ENCODE measurements at places on chromosomes 2 and 18.

- DNase-seq, result no peak
These were observed 40.4 kb upstream of the MAL start for GRCh38 chr2:94984964-94985575.

GRCh38 chr18:11134940-11135339 is 14.4 kb downstream of the PIEZO2 start:
- DNase-seq, result no peak

GRCh38 chr18:8706791-8707555 is 1.6 kb downstream of the MTCL1 start:
- DNase-seq, result no peak

- no peak for DNase-seq
These were observed 199.1 kb upstream of the NXPH2 start for GRCh38 chr2:138979131-138979785.

DNA sequence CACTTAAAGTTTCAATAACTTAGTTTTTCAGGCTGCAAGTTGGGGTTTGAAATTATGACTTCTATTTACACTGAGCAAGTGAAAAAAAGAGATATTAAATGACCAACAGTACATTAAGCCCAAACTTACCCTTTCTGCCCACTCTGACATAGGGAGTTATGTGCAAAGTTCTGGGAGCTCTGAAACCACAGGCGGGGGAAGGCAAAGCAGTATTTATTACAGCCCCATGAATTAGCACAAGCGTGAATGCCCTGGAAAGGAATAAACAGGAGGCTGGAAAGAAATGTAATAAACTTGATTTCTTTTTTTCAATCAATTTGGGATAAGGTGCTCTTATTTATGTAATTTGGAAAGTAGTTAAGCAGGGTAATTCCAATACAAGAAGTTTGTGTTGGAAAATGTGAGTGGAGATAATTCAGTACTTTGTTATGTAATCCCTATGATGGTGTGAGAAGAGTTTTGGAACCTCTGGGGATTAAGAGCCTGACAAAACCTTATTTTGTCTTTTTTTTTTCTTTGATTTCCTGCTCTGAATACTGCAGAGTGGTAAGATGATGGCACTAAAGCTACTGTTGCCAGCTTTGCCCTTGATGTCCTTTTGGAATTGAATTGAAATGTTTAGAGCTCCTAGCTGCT is 351.5 kb downstream of the ARHGAP15 start:
- DNase-seq, result no peak

DNA sequence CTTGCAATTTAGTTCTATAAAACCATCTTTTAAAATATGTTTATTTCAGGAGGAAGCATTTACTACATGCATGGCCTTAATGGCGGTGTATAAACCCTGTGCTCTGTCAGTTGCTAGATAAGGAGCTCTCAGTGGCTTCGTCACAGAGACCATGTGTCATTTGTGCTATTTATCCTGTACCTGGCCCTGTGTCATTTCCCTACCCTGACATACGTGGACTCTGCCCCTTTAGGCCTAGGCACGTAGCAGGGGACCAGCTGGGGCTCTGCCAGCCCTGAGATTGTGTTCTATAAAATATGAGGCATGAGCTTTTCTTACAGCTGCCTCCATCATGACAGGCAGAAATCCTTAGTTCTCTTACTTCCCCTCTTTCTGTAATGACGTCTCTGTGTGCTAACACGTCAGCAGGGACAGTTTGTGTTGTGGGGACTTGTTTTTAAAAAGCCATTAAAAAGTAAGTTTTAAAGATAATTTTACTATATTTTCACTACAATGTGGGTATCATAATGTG is 88.0 kb downstream of the ITGB1BP1 start:
- no peak for DNase-seq

- no peak for DNase-seq
These were observed 521.2 kb downstream of the NYAP2 start for GRCh38 chr2:225920621-225921220.

DNA sequence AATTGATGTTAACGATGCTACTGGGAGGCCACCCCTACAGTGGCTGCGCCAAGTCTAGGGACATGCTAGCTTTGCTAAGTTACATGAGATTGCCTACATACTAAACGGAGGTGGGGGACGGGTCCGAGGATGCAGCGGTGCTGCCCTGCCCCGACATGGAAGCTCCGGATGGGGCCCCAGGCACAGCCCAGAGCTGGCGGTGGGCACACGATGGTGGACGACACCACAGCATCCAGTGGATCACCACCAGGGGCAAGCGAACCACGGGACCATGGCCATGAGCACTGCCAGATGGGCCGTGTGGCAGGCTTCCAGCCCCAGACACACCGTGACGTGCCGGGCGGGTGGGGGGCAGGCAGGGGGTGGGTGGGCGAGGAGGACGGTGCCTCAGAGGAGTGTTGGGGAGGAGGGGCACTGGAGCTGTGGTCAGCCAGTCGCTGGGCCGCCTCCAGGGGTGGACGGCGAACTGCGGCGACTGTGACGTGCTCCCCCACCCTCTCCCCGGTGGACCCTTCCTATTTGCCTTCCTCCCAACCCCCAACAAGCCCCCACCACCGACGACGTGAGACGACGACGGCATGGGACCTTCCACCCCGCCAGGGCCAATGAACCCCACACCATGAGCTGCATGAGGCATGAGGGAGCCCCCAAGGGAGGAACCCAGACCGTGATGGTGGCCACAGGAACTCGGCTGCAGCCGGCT is 90.6 kb upstream of the ANKRD30BL start:
- no peak for DNase-seq

GRCh38 chr2:126302043-126302442 is 353.9 kb upstream of the GYPC start:
- no peak for DNase-seq

All from forelimb muscle (tissue), 1 donor.